ENCODE measurements at places on chromosomes 3 and 15. TPM values are rescaled to one million over a fixed set of nuclear protein-coding genes. Genes with fewer than 3 reads are reported as not detected.

The OR4M2 gene
- not detected for total RNA-seq

The ADAMTS7 gene
- total RNA-seq = 42.5 TPM

The CATSPER2 gene
- 1.2 TPM for total RNA-seq

The SAMMSON gene
- total RNA-seq = not detected

The IL17RD gene
- total RNA-seq = 71.3 TPM

The DUOX2 gene
- total RNA-seq = 0.13 TPM

The SLC22A13 gene
- total RNA-seq = 0.33 TPM

The ITIH1 gene
- total RNA-seq = not detected
